ENCODE measurements at places on chromosomes 6 and 20.
A peak's percentile ranks its signal among the peaks of the same experiment; 100 is the strongest.

- DNase-seq = no peak
Measured at GRCh38 chr6:3612341-3613041, 139.0 kb downstream of the PXDC1 start.

- no peak for DNase-seq
Measured at GRCh38 chr20:481167-481566, 18.8 kb upstream of the TBC1D20 start.

DNA sequence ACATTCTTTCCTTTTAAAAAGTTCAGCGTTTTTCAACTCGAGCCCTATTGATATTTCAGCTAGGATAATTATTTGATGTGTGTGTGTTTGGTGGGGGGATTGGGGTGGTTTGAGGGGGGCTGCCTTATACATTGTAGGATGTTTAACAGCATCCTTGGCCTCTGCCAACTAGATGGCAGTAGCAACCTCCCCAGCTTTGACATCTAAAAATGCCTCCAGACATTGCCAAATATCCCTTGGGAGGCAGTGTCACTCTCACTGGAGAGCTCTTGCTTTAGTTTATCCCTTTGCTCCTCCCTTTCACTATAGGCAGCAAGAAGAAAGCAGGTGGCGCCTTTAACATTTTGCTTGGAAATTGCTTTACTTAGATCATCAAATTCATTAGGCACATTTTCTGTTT is 14.6 kb upstream of the TP53TG5 start:
- no peak for DNase-seq

- no peak for DNase-seq
Measured at GRCh38 chr6:119157506-119157815, 79.0 kb upstream of the FAM184A start.

DNA sequence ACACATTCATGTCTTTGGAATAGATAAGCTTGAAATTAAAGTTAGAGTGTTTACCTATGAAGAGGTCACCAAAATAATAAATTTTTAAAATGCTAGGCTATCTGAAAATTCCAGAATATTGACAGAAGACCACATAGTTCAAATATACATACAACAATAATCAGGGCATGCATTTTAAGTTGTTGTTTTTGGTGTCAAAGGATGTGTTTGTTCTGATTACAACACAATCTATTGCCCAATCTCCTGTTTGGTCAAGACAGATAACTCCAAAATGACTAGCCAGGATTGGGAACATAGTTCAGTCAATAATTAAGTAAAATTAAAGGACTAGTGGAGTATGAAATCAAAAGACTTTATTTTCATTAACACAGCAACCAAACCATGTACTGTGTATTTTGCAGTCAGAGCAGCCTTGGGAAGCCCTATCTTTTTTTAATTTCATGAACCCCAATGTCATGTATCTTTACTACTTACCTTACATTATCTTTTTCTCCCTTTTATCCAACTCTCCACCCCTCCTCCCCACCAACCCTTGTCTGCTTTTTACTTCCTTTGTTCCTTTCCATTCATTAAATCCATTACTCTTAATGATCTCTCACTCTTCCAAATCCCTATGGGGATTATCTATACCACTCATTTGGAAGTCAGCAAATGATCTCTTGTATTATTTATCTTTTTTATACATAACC is 111.2 kb downstream of the CDK19 start:
- DNase-seq = no peak

DNA sequence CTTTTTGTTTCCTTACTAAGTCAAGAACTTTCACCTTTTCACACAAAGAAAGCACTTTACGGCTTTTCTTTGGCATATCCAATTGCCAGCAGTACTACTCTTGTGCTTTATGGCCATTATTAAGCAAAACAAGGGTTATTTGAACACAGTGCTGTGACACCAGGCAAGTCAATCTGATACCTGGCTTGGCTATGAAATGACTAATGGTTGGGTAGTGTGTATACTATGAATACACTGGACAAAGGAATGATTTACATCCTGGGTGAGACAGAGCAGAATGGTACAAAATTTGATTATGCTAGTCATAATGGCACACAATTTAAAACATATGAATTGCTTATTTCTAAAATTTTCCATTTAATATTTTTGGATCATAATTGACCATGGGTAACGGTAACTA is 22.1 kb upstream of the ADGRF1 start:
- no peak for DNase-seq

- DNase-seq = no peak
Measured at GRCh38 chr6:90144396-90144795, 152.2 kb downstream of the BACH2 start.

GRCh38 chr20:31542201-31542842 is 28.1 kb downstream of the HM13 start:
- no peak for DNase-seq

DNA sequence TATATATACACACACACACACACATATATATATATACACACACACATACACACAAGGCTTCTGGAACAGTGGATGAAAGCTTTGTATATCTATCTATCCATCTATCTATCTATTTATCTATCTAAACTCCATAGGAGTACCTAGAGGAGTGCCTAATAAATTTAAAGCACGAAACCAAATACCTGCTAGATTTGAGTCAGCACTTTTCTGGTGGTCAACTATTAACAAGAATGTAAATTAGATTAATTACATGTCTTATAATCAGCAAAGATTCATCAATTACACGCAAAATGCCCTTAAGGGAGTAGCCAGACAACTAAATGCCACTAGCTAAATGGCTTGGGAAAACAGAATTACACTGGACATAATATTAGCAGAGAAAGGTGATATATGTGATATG is 26.6 kb downstream of the HLA-A start:
- DNase-seq = no peak

GRCh38 chr6:26284537-26285142 is 80.4 kb upstream of the BTN3A2 start:
- DNase-seq = peak; percentile 25

DNA sequence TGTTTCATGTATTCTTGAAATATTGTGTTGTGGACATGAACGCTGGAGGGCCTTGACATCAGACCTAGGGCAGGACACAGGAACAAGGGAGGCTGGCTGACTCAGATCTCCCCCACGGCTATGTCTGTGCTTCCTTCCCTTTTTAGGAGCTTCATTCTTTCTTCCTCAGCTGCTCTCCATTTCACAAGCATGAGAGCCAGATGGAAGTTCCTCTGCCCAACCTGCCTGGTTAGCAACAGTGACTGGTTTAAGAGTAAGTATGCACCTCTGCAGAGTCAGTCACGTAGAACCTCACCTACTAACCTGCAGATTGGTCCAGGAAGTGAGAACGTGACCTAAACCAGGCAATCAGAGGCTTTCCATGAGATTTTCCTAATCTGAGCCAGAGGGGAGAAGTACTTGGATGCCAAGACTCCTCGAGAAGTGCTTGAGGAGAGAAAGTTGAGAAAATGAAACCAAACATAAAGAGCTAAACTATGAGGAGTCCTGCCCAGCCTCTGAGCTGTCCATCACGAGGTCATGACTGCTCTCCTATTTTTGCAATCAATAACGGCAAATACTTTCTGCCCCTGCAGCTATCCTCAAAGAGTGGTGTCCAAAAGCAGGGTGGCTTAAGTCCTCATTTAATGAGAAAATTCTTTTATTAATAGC is 465.2 kb upstream of the CITED2 start:
- DNase-seq = no peak

- DNase-seq = no peak
Measured at GRCh38 chr6:104017410-104018381, 842.0 kb downstream of the HACE1 start.

GRCh38 chr6:68126089-68126749 is 508.9 kb upstream of the ADGRB3 start:
- no peak for DNase-seq

- no peak for DNase-seq
Measured at GRCh38 chr20:32631933-32632460, 41.7 kb downstream of the C20orf203 start.

- DNase-seq = no peak
Measured at GRCh38 chr6:88556663-88557062, 390.5 kb upstream of the CNR1 start.

DNA sequence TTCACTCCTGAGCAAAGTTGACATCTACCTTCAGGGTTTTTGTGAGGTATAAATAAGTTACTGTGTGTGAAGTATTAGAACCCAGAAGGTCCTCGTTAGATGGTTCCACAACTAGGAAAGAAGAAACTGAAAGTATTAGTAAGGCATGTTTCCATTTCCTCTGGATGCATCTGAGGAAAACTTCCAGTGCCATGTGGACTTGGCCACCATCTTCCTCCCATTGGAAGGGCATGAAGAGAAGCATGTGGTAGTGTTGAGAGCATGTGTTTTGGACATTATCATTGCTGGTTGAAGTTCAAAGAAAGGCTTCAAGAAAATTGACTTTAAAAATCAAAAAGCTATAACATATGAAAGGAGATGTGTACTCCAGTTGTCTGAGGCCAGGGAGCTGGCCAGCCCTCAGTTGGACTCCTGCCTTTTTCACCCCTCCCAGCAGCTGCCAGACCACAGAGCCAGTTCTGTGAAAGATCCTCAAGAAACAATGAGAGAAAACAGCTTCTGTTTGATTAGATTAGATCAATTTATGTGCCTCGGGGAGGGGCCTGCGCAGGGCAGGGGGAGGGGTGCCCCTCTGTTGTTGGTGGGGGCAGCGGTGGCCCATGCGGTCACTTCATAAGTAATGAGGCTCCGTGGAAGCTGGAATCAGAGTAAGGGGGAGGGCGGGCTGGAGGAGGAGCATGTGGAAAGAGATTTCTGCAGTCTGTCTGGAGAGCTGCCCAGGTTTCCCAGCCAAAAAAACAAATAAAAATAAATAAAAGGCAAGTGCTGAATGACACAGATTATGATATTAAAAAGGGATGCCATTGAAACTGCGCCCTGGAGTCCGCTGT is 154.0 kb downstream of the JARID2 start:
- no peak for DNase-seq

GRCh38 chr6:96330884-96331283 is 190.7 kb upstream of the UFL1 start:
- DNase-seq = no peak

GRCh38 chr6:126720304-126720703 is 380.4 kb downstream of the CENPW start:
- DNase-seq = no peak

- no peak for DNase-seq
Measured at GRCh38 chr20:35610833-35611427, 4.7 kb upstream of the SPAG4 start.

GRCh38 chr6:13395272-13396237 is 67.2 kb upstream of the TBC1D7 start:
- DNase-seq = no peak

DNA sequence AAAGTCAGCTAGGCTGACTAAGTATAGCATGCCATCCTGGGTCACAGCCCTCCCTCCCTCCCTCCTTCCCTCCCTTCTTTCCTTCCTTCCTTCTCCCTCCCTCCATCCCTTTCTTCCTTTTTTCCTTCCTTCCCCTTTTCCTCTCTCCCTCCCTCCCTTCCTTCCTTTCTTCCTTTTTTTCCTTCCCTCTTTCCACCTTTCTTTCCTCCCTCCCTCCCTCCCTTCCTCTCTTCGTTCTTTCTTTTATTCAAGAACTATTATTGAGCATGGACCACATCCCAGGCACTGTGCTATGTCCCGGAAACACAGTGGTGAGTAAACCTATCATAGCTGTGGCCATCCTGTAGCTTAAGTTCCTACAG is 106.2 kb upstream of the BACH2 start:
- DNase-seq = no peak

GRCh38 chr6:52538901-52539354 is 37.9 kb downstream of the TRAM2 start:
- DNase-seq = no peak

DNA sequence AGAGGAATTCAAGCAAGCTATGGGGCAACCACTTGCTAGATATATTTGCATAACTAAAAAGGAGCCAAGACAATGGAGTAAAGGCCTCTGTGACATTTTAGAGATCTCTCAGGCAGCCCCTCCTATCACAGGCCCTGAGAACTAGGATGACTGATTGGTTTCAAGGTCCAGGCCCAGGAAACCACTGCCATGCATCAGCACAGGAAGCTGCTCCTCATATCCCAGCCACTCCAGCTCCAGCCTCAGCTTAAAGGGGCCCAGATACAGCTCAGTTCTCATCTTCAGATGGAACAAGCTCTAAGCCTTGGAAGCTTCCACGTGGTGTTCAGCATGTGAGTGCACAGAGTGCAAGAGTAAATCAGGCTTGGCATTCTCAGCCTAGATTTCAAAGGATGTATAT is 21.1 kb upstream of the THBS2 start:
- no peak for DNase-seq

DNA sequence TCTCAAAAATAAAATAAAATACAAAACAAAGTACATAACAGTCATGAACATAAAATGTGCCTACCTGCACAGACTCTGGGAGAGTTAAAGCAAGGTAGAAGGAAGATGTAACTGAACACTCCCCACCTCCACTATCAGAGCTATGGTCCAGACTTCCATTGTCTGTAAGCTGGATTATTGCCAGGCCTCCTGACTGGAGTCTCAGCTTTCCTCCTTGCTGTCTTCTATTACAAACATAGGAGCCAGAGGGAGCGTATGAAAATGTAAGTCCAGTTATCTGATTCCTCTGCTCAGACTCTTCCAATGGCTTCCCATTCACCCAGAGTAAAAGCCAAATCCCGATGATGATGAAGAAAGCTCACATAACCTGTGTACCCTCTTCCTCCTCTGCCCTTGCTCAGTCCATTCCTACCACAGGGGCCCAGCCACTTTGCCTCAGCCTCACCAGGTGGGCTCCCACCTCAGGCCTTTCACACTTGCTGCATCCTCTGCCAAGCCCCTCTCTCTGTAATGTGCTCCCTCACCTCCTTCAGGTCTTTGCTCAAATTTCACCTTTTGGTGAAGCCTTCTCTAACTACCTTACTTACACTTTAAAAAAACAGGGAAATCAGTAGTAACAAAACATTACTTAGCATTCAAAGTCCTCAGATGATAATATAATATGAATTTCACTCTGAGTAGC is 194.1 kb downstream of the RIMS1 start:
- no peak for DNase-seq

DNA sequence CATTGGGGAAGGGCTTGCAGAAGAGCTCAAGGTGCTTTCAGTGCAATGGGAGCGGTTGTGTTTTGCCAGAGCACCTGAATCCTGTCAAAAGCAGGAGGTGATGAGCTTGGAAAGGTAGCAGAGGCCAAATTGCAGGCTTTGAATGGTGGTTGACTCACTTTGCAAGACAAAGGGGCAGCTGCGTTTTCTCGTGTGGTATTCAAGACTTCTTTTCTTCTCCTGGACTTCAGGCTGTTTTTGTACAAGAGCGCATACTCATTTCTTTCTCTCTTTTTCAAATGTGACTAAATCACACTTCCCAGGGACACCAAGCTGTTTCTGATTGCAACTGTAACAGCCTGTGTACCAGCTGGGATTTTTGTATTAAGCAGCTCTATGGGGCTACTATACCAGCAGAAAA is 32.3 kb downstream of the GHRH start:
- DNase-seq = no peak
